Posterior cingulate gyrus (tissue), 11 donors: ENCODE measurements at places on chromosomes 1 and 21.

- DNase-seq = no peak
These were observed 4.5 kb downstream of the ADARB1 start for GRCh38 chr21:45078877-45079281.

- DNase-seq = no peak
These were observed 113.2 kb downstream of the TRABD2B start for GRCh38 chr1:47883963-47884362.

DNA sequence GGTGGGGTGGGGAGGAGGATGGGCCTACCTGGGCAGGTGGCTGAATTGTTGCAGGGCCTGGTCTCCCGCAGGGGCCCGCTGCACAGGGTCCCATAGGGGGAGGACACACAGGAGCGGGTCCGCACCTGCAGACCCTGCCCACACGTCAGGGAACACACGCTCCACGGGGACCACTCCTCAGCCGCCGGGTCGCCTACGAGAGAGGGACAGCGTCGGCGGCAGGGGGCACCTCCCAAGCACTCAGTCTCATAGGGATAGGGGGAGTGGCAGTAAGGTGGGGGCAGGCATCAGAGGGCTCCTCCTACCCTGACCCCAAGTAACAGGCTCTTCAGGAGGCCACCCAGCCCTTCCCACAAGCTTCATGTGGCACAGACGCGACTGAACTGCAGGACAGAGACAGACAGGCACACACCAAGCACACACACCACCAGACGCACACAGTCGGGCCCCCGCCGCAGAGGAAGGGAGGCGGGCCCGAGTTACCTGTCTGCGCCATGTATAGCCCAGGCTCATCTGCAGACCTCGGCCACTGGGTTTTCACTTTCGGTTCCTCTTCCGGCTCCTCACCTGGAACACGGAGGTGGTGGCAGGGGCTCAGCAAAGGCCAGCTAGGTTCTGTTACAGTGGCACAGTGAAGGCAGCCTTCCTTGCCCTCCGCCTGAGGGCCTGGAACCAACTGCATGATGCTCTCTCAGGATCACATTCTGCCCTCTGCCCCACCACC is 19.8 kb downstream of the ADGRB2 start:
- DNase-seq = no peak

GRCh38 chr1:71676979-71677925 is 596.4 kb upstream of the ZRANB2 start:
- no peak for DNase-seq

DNA sequence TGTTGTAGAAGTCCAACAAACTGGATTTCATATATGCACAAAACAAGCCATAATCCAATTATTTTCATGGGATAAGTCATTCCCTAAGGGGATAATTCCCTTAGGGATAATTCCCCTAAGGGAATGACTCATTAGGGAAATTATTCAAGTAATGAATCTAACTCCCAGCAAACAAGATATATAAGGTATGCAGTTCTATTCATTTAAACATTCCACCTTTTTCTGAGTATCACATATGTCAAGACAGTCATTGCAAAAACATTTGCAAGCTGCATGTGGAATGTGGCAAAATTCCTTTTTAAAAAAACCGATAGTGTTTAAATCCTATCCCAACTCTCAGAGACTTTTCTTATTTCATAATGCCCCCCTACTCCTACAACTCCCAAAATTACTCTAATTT is 131.2 kb downstream of the AKT3 start:
- DNase-seq = no peak

GRCh38 chr1:33365560-33365997 is 44.7 kb upstream of the A3GALT2 start:
- no peak for DNase-seq

DNA sequence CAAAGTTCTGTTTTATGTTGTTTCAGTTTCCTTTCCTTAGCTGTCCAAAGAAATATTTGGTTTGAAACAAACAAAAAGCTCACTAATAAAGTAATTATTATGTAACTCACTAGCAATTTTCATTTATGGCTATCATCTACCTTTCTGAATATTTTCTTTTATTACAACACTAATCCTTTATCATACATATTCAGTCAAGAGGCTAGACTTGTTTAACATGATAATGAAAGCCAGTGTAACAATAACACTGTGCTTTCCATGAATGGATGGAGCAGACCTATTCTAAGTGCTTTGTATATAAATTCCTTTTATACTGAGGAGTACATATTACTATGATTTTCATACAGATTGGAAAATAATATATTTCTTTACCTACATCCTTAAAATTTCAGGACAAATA is 972.8 kb upstream of the ADGRL4 start:
- no peak for DNase-seq

GRCh38 chr1:77412820-77413530 is 131.2 kb downstream of the AK5 start:
- no peak for DNase-seq

DNA sequence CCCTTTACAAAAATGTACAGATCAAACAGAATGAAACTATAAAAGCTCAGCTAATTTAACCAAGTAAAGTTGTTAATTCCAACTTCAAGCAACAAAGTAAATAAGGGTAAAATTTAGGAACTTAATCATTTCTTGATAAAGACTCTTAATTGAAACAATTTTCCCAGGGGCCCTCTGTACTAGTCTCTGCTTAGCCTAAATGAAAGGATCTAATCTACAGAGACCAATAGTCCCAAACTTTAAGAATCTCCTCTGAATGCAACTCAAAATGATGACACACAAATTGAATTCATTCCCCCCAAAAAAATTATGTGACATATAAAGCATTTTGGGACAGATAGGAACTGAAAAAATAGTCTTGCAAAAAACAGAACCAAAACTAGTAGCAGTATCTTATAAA is 16.6 kb downstream of the EYA3 start:
- no peak for DNase-seq

GRCh38 chr1:44401256-44402228 is 3.5 kb upstream of the RNF220 start:
- DNase-seq = no peak

- no peak for DNase-seq
These were observed 48.0 kb downstream of the MAN1C1 start for GRCh38 chr1:25664357-25665199.

DNA sequence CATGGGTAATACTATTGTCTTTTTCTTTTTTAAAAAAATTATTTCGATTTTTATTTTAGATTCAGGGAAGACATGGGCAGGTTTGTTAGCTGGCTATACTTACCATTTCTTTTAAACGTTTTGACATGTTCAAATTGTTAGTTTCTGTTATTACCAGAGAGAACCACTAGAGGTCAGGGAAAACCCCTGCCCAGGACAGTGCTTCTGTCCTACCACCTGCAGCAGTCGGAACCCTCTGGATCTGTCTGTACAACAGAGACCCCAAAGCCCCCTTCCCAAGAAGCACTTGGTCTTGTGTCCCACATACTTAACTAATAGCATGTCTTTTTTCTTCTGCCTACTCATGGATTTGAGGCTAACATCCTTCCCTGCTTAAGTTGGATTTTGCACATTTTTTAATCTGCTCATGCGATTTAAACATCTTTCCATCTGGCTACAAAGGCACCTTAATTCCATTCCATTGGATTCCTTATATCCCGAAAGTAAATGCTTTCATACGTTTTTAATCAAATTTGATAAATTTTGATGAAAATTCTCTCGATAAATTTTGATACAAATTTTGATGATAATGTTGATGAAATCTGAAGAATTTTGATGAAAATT is 10.0 kb upstream of the C1orf115 start:
- no peak for DNase-seq

DNA sequence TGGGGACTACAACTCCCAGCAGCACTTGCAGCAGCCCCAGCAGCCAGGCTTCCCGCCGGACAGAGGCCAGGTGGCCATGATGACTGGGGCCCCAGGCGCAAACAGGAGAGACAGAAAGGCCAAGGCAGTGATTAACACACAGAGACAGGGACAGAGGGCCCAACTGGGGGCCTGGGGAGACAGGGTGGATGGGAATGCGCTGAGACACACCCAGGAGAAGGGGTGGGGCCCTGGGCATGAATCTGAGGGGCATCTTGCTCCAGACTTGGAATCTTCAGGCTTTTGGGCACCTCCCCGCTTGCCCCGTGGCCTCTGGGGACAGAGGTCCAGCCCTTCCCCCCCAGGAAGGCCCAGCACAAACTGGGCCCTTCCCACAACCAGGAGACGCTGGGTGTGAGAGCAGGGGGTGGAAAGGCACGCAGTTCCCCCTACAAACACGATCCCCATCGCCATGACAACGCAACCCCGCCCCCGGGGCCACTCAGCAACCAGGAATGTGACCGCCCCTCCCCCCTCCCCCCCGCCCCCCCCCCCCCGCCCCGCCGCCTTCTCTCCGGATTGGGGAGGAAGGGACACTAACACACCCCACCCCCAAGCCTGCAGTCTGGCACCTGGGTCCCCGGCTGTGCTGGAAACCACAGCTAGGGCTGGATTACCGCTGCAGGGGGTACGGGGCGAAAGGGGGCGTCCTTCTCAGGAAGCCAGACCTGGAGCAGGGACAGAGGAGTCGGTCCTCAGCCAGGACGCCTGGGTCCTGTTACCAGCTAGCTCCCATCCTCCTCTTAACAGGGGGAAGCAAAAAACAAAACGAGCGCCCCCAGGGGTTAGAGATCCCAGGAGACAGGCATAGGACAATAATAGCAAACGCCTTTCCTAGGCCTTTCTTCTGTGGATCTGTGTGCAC is 4.5 kb downstream of the HDGF start:
- peak; percentile 93 for DNase-seq

- DNase-seq = no peak
These were observed 2.1 kb upstream of the TAS1R2 start for GRCh38 chr1:18861590-18861989.

DNA sequence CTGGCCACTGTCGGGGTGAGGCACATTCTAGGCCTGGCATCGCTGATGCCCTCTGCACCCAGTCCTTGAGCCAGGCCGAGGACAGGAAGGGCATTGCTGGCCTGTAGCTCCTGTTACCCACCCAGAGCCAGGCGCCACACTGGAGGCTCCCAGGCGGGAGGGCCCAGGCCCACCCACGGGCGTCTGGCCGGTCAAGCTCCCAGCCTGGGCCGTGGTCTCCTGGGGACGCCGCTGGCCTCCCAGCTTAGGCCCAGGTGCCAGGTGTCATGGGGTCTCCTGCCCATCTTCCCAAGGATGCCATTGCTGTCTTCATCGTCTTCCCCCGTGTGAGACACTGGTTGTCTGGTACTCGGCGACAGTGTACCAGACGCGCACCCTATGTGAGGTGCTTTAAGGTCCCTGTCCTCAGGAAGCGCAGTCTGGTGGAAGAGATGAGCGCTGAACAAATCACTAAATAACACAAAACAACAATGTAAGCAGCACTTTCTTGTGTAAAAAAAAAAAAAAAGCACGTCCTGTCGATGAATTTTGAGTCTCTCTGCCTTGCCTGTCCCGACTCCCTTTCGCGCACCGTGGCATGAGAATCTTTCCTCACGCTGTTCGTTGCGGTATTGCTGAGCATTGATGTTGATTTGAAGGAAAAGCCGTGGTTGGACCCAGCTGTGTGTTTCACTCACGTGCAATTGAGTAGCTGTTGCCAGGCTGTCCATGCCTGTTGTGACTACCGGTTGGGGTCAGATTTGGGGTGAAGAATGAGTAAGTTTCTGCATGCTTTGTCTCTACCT is 27.0 kb upstream of the TRAPPC10 start:
- DNase-seq = no peak

GRCh38 chr21:39852021-39852721 is 15.1 kb upstream of the PCP4 start:
- DNase-seq = no peak

GRCh38 chr1:30782361-30783255 is 25.0 kb upstream of the LAPTM5 start:
- peak; percentile 60 for DNase-seq

DNA sequence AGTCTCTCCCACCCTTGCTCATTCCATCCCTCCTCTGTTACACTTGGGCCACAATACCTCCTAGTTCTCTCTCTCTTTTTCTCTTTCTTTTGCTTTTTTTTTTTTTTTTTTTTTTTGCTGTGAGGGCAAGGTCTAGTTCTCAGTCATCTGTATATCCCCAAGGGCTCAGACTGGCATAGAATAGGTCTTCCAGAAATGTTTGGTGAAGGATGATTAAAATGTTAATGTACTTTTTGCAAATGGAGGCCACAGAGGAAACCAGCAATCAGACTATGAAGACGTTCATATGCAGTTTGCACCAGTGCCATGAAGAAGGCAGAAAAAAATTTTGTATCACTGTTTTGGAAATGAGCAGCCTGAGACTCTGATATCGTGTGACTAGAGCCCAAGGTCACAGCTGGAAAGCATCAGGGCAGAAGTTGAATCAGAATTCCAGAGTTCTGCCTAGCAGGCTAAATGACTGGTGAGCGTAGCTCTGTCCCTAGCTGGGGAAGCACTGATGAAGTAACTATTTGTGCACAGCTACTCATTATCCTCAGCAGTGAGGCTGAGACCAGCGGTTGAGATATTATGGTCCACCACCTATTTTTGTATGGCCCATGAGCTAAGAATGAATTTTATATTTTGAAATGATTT is 186.5 kb downstream of the TGFBR3 start:
- no peak for DNase-seq

DNA sequence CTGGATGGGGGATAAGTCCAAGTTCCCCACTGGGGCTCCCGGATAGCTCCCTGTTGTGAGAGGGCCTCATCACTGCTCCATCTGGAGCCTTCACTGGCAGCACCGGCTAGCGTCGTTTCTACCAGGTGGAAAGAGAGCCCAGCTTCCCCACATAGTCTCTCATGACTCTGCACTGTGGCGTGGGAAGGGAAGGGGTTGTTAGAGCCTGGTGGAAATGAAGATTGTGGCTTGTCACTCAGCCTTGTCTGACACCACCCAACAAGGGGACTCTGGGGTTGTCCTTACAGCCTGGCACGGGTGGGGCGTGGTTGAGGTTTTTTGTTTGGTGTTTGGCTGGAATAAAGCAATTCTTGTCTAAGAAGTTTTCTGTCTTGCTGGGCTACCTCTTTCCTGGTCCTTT is 94.6 kb downstream of the ADARB1 start:
- DNase-seq = no peak

DNA sequence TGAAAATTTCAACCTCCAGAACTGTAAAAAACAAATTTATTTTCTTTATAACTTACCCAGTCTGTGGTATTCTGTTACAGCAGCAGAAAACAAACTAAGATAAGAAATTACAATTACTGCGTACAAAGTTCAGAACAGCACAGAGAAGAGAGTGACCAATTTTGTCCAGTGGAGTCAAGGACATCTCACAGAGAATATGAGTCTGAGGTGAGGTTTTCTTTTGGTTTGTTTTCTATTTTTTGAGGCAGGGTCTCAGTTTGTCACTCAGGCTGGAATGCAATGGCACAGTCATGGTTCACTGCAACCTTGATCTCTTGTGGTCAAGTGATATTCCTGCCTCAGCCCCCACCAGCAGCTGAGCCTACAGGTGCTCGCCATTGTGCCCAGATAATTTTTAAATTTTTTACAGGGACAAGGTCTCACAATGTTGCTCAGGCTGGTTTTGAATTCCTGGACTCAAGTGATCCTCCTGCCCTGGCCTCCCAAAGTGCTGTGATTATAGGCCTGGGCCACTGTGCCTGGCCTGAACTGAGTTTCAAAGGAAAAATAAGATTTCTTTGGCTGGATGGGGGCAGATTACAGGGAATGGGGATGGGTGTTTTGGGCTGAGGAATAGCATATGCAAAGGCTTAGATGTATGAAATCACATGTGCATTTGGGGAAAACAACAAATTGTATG is 201.1 kb upstream of the USP24 start:
- no peak for DNase-seq
